ENCODE measurements at places on chromosomes 11 and 22. TPM values are rescaled to one million over a fixed set of nuclear protein-coding genes. Genes with fewer than 3 reads are reported as not detected.

Gene SCN4B
- 10.4 TPM for total RNA-seq

Gene P2RX3
- total RNA-seq, result not detected

Gene ST14
- total RNA-seq, result under 0.01 TPM

Gene OR56A4
- total RNA-seq, result not detected

Gene KCTD21
- 7.2 TPM for total RNA-seq

DNA sequence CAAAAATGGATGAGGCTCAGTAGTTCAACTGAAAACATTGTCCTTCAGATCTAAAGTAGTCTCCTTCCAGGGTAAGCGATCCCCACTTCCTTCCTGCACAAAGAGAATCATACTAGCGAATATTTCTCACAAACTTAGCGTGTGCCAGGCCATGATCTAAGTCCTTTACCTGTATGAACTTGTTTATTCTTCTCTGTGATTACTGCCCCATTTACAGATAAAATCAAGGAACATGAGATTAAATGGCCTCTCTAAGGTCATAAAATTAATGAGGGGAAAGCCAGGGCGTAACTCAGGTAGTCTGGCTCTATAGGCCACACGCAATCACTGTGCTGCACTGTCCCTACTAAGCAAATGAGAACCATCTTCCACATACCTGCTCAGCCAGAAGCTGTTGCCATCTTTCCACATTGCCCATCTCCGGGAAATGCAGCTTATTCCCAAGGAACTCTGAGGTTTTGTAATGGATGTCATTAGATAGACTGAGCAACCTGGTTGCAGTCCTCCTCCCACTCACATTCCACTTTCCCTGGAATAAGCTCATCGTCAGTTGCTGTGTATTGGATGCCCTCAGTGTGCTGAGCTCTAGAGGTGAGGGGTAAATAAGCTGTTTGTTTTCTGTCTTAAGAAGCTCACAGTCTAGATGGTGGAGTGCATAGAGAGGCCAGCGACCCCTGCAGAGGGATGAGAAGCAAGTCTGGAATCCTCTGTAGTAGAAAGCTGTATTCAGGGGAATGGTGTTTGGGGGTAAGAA is 146.3 kb downstream of the SNX19 start:
- DNase-seq, result no peak

- no peak for DNase-seq
These were observed 57.1 kb upstream of the TIMP3 start for GRCh38 chr22:32744176-32744959.

- no peak for DNase-seq
These were observed 117.8 kb downstream of the APOL5 start for GRCh38 chr22:35835267-35835997.

GRCh38 chr11:109089144-109089543 is 332.8 kb upstream of the C11orf87 start:
- DNase-seq, result no peak

- DNase-seq, result no peak
These were observed 1.4 kb downstream of the RIC8A start for GRCh38 chr11:208917-209260.

DNA sequence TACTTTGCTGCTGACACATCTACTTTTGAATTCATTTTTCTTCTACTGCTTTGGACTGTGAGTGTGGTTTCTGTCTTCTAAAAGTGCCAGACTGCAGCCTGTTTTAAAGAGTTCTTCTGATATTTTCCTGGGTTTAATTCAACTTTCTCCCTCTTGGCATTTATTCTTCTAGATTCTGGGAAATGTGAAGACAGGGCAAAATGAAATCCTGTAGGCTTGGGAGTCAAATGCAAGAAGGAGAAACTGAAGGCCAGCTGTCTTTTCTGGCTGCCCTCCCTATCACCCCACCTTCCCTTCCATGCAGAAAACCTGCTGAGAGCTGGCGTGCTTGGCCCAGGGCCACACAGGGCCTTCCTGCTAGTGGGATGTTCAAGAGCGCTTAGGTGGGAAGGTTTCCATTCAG is 7.6 kb downstream of the ZNF70 start:
- no peak for DNase-seq

DNA sequence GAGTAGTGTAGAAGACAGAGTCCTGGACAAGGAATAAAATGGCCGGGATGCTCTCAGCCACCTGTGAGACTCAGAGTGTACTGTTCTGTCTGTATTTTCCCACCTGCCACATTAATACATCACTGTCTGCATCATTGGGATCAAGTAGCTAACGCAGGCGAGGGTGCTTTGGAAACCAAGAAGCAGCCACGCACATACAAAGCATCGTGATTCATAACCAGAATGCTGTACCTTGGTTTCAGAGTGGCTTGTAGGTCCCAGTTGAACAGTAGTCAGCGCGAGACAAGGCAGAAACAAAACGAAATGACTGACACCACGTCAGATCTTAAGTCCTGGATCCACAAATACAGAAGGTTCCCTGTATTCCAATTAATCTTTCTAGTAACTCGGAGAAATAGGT is 198.3 kb downstream of the GRIK4 start:
- DNase-seq, result peak; percentile 20

DNA sequence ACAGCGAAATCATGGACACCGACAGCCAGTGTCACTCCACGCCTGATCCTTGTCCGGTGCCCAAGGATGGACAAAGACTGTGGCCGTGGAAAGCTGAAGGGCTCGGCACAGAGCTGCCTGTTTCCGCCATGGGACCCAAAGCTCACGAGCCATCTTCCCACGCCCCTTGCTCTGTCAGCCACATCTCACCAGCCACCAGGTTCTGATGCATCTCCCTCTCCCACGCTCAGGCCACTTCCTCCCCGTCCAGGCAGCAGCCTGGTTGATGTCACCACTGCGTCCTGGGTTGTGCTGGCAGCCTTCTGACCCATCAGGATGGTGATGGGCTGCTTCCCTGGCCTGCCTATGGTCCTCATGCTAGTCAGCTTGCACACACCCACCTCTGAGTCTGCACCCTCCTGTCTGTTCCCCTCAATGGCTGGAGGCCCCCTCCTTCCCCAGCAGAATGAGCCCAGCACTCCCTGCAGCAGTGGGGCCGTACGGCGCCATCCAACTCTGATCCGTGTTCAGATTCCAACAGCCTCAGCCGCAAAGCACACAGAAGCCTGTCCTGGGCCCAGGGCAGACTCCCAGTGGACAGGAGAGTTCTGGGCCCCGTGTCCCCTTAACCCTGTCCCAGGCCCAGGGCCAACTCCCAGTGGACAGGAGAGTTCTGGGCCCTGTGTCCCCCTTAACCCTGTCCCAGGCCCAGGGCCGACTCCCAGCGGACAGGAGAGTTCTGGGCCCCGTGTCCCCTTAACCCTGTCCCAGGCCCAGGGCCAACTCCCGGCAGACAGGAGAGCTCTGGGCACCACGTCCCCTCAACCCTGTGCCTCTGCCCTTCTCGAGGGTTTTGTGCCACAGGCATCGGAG is 259.5 kb downstream of the BRD1 start:
- no peak for DNase-seq

GRCh38 chr11:76124905-76125770 is 81.2 kb downstream of the WNT11 start:
- DNase-seq, result no peak

DNA sequence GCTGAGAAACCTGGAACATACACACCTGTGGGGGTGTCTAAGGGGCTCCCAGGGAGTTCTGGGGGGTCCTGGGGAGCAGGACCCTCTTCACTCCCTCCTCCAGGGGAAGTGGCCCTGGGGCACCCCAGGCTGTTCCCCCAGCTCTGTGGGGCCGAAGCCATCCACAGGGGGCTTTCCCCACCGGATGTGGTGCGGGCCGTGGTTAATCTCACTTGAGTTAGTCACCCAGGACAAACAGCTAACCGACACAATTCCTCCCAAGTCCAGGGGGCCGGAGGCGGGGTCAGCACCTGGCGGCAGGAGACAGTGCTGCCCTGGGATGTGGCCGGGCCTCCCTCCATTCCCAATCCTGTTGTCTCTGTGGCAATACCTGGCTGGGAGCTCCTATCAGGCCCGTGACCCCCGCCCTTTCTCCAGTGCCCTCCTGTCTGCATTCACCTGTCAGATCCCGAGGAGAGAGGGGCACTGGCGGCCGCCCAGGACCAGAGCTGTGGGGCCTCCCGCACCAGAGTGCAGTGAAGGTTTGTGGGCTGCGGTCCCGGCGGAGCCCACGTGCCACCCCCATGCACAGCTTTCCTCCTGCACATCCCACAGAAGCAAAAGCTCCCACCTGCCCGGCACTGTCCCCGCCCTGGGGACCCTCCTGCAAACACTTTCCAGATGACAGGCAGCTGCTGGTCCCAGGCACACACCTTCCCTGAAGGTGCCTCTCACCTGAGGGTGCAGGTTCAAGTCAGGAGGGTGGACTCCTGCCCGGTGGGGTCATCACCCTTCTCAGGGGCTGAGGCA is 5.2 kb upstream of the MUC5AC start:
- peak; percentile 72 for DNase-seq

DNA sequence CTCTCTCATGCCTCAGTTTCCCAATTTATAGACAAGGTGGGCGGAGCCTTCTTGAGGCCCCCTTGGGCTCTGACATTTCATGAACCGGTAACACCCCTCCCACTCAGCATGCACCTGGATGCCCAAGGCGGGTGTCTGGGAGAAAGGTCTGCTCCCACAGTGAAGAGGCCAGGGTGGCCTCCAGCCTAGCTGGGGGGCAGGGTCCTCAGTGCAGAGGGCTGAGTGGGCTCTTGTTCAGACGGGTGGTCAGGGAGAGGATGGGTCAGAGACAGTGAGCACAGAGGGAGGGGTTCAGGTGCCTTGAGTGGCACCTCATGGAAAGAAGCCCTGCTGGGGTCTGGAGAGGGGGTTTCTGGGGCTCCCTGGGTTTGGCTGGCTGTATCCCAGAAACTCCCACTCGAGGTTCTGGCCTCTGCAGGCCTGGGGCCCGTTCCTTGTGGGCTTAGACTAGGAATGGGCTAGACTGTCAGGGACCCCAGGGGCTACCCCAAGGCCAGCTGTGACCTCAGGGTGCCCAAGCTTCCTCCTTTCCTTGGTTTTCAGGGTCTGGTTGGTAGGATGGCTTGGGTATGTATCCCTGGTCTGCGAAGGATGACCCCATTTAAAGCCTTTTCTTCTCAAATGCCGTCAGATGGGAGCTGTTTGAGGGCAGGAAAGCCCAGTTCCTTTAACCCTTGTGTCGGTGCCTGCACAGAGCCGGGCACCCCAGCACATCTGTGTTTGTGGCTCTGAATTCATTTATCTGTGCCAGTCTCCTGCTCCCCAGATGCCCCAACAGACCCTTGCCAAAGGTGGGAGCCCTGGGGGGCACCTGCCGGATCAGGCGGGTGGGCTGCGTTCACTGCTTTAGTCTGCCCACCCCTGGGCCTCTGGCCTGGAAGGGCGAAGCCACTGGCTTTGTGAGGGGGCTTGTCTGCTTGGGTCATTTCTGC is 1.2 kb downstream of the SYNGR1 start:
- DNase-seq, result no peak

- peak; percentile 75 for DNase-seq
These were observed 94.7 kb upstream of the RASSF10 start for GRCh38 chr11:12914400-12914912.

DNA sequence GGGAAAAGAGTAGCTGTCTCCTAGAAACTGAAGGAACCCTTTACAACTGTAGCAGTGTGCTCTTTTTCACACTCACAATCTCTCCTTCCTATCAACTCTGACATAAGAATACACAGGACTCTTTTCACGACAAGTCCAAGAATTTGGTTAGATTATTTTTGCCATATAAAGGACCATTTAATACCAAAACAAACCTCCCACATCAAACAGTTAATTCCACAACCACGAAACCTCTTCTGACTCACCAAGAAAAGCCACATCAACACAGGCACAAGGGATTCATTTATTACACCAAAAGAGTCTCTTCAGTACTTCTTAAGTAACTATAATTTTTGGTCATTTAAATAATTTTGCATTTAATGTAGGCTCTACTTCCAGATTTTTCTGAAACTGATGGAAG is 222.6 kb upstream of the PITPNB start:
- DNase-seq, result peak; percentile 68

GRCh38 chr11:68115285-68115684 is 5.9 kb downstream of the CHKA start:
- no peak for DNase-seq

DNA sequence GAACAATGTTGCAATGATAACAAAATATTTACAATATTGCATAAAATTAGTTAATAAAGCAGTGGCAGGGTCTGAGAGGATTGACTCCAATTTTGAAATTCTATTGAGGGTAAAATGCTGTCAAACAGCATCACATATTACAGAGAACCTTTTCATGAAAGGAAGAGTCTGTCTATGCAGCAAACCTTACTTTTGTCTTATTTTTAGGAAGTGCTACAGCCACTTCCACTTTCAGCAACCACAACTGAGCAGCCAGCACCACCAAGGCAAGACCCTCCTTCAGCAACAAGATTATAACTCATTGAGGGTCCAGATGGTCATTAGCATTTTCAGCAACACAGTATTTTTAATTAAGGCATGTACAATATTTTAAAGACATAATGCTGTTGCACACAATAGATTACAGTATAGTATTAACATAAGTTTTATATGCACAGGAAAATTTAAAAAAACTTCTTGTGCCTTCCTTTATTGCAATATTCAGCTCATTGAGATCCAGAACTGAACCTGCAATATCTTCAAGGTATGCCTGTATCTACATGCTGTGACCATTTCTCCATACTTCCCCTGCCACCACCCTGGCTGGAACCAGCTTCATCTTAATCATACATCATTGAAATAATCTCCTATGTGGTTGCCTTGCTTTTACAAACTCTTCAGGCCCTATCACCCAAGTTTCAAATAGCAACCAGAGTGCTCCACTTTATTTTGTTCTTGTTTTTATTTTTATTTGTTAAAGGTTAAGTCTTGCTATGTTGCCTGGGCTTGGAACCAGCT is 711.2 kb downstream of the KCNA4 start:
- no peak for DNase-seq

DNA sequence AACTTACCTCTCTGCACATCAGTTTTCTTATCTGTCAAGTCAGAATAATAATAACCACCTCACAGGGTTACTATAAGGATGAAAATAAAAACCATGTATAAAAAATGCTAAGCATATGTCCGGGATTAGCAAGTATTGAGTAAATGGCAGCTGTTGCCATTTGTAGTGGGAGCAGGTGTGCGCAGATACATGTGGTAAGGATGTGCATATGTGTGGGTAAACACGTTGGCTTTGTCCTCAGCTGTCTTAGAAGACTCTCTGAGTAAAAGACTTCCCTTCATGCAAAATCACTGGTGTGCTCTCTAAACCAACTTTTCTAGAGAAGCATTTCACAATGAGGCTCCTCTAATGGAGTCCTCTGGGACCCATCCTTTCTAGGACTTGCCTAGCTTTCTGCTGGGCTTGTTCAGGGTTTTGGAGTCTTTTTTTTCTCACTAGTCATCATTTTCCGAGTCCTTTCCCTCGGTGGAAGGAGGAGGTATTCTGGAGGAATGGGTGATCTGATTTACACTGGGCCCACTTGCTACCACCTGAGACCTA is 62.4 kb downstream of the NELL1 start:
- DNase-seq, result no peak

Data from fibroblast of lung (primary cell).